ENCODE measurements at places on chromosomes 16 and 17.

- no peak for DNase-seq
These were observed 40.1 kb upstream of the C1QL1 start for GRCh38 chr17:45008216-45008615.

DNA sequence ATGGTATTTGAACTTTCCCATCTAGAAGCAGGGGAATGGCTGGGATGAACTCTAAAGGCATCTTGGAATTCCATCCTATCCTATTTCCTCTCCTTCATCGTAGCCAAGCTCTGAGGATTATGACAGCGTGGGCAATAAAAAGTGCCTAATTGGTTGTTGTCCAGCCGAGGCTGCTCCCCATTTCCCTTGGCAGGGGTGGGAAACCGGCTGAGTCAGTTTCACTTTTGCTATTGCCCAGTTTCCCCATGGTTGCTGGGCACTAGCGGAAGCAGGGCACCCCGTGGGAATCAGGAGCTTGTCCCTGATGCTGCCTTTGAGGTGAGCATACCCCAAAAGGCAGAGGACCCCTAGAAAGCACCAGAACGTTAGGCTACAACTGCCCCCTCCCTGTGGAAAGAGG lies 13.8 kb upstream of the SP2 start:
- no peak for DNase-seq

GRCh38 chr17:15078570-15078969 lies 186.6 kb downstream of the PMP22 start:
- DNase-seq = no peak

GRCh38 chr17:77405867-77406732 lies 265.3 kb downstream of the SEC14L1 start:
- no peak for DNase-seq

- peak; percentile 70 for DNase-seq
These were observed 80.4 kb downstream of the EFCAB5 start for GRCh38 chr17:30021708-30022317.

GRCh38 chr17:82193520-82194220 lies 19.0 kb downstream of the CCDC57 start:
- DNase-seq = no peak

DNA sequence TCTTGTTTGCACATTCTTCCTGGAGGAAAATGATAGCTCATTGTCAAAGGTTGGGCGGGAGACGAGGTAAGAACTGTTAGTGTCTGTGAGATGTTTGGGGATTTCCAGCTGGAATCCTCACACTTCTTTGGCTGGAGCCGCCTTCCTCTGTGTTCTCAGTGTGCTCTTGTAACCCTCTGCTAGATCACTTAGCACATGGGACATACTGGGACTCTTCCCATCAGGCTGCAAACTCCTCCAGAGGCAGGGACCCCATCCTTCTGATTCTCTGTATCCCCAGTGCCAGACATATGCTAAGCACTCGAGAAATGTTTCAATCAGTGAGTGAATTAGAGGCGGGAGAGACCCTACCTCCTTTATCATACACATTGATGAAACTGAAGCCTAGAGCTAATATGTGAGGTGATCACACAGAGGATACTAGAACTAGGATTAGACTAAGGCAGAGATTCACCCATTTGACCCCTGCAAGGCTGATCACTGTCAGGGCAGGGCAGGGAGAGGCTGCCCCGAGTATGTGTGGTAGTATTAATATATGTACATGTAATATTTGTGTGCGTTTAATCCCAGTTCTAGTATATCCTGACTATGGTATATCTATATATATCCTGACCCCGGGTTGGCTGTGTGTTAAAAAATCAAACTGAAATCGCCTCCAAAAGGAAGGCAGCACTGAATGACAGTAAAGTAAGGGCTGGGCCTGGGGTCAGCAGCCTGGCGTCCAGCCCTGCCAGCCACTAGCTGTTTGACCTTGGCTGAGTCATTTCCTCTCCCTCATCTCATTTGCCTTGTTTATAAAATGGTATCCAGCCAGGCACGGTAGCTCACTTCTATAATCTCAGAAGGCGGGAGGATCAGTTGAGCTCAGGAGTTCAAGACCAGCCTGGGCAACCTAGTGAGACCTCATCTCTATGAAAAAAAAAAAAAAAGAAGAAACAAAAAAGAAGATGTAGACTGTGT lies 75.5 kb upstream of the TBX2 start:
- no peak for DNase-seq

DNA sequence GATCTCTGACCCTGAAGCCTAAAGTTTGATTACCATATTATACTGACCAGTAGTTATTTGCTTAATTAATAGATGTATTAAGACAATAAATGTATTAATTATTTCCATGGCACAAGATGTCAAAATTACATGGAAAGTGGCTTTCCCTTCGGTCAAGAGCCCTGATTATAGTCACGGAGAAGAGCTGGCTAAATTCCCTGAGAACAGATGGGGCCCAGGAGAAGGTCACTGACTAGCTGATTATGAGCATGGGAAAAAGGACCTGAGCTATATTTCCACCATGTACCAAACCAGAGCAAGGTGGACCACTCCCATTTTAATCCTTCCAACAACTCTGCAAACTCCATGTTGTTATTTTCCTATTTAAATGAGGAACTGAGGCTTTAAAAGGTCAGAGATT lies 12.9 kb upstream of the MYO18A start:
- DNase-seq = no peak

DNA sequence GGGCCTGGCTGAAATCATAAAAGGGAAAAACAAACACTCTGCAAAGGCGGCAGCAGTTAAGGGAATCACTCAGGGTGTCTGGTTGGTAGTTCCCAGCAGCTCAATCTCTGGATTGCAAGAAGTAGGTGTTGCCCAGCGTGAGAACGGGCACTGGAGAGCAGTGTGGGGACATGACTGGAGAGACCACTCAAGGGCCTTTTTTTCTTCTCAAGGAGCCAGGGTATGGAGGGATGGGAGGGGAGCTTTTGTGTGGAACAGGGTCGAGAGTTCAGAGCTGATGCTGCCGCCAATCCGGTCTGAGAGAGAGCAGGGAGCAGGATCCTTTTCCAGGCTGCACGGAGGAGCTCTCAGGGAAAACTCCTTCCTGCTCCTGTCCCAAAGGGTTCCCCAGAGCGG lies 15.2 kb downstream of the SCNN1B start:
- DNase-seq = peak; percentile 52

- DNase-seq = no peak
These were observed 194.4 kb downstream of the ANKFN1 start for GRCh38 chr17:56347639-56348038.

GRCh38 chr16:754656-755055 lies 5.9 kb upstream of the MSLN start:
- no peak for DNase-seq

DNA sequence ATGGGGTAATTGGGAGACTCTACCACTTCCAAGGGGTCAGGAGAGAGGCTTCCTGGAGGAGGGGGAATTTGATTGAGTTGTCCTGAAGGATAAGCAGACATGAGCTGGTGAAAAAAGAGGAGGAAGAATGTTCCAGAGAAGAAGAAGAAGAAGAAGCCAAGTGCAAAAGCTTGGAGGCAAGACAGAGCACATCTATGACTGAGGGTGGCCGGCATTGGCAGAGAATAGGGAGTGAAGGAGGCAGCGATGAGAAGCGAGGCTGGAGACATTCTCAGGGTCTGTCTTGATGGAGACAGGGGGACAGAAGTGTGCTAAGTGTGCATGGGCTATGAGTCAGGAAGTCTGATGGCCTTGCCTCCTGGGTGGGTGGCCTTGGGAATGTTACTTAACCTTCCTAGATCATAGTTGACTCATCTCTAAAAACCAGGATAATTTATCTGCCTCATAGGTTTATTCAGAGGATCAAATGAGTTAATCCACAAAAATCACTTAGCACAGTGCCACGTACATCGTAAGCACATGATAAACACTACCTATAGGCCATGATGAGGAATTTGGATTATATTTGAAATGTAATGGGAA lies 171.7 kb downstream of the ABCC12 start:
- DNase-seq = no peak

- peak; percentile 22 for DNase-seq
These were observed 33.6 kb downstream of the TEKT5 start for GRCh38 chr16:10660950-10661635.

GRCh38 chr17:37461668-37462067 lies 28.0 kb upstream of the DUSP14 start:
- no peak for DNase-seq
